ENCODE measurements at places on chromosomes 1 and 21.

- DNase-seq: peak; percentile 52
These were observed at the start of gene FAM43B for GRCh38 chr1:20551945-20552727. Gene FAM43B, plus strand, starts transcription at chr1:20552573. Its CDS starts 401 bp downstream, at chr1:20552974.

- no peak for DNase-seq
These were observed 34.9 kb downstream of the ASH1L start for GRCh38 chr1:155527677-155528076.

GRCh38 chr21:39175154-39175553 lies 8.1 kb downstream of the PSMG1 start:
- no peak for DNase-seq

- no peak for DNase-seq
These were observed 11.7 kb downstream of the PDIK1L start for GRCh38 chr1:26122988-26123973.

GRCh38 chr21:44800971-44801467 lies 601 bp downstream of the UBE2G2 start:
- no peak for DNase-seq

GRCh38 chr1:59128239-59128736 lies 168.6 kb upstream of the FGGY start:
- DNase-seq: no peak

Measured in globus pallidus (tissue), 1 donor.